ENCODE measurements at places on chromosomes 7 and 10. TPM values are rescaled to one million over a fixed set of nuclear protein-coding genes. Genes with fewer than 3 reads are reported as not detected.

SHTN1 gene
- total RNA-seq, result not detected

PRLHR gene
- total RNA-seq, result not detected

CDHR3 gene
- not detected for total RNA-seq

MLXIPL gene
- 0.43 TPM for total RNA-seq

OPTN gene
- total RNA-seq, result 56.1 TPM

TUBB8 gene
- total RNA-seq, result not detected

ZNF365 gene
- 1.5 TPM for total RNA-seq

LCOR gene
- 70.2 TPM for total RNA-seq

SPDYE16 gene
- 0.36 TPM for total RNA-seq

SCRN1 gene
- total RNA-seq, result 19.5 TPM

SKIDA1 gene
- total RNA-seq, result not detected

ANKRD61 gene
- total RNA-seq, result not detected

PRSS37 gene
- total RNA-seq, result not detected

LRRC17 gene
- 0.14 TPM for total RNA-seq

BTBD16 gene
- total RNA-seq, result not detected

XRCC2 gene
- total RNA-seq, result 10.1 TPM

PPP1R17 gene
- not detected for total RNA-seq

CDH23 gene
- not detected for total RNA-seq

EPO gene
- total RNA-seq, result not detected

Measured in natural killer cell treated with Interleukin-12 subunit alpha and Interleukin-12 subunit beta and Interleukin-15 and Interleukin-18, amount 100 ng/mL, for 72 hours (primary cell).